Activated CD4-positive, alpha-beta memory T cell treated with anti-CD3 and anti-CD28 coated beads, Interleukin-2, amount 10 ng/mL, durations not matched to agents 7 days and 5 days (primary cell): ENCODE measurements at places on chromosomes 6 and 20. TPM values are rescaled to one million over a fixed set of nuclear protein-coding genes. Genes with fewer than 3 reads are reported as not detected.

Gene CEP85L
- 38.0 TPM for total RNA-seq

Gene SOX12
- 2.9 TPM for total RNA-seq

- DNase-seq, result no peak
Measured at GRCh38 chr6:151071295-151071694, 168.5 kb upstream of the AKAP12 start.

- no peak for DNase-seq
Measured at GRCh38 chr6:107652526-107653182, 162.7 kb downstream of the SOBP start.

- no peak for DNase-seq
Measured at GRCh38 chr6:56477241-56477640, 165.4 kb downstream of the DST start.

DNA sequence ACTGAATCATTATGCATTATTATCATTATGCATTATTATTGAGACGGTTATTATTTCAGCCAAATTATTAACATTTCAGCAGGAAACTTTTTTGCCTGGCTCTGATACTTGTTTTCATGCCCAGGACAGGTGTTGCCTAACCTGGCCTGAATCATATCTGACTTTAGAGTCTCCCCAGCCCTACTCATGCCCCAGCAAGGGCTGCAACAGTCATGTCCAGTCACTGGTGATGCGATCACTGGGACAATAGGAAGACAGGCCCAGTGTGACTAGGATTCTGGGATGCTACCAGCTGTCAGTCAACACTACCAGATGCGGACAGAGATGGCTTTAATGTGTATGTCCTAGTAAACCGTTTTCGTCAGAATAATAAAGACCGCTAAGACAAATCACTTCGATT, 285.0 kb downstream of the KHDC1L start:
- DNase-seq, result no peak

- DNase-seq, result no peak
Measured at GRCh38 chr6:9933677-9934076, 481.2 kb downstream of the TFAP2A start.

GRCh38 chr20:61762167-61762710, 303.4 kb downstream of the TAF4 start:
- no peak for DNase-seq
